ENCODE measurements at places on chromosomes 13 and 19.

- no peak for DNase-seq
Measured at GRCh38 chr19:9151367-9151766, 11.2 kb downstream of the ZNF317 start.

DNA sequence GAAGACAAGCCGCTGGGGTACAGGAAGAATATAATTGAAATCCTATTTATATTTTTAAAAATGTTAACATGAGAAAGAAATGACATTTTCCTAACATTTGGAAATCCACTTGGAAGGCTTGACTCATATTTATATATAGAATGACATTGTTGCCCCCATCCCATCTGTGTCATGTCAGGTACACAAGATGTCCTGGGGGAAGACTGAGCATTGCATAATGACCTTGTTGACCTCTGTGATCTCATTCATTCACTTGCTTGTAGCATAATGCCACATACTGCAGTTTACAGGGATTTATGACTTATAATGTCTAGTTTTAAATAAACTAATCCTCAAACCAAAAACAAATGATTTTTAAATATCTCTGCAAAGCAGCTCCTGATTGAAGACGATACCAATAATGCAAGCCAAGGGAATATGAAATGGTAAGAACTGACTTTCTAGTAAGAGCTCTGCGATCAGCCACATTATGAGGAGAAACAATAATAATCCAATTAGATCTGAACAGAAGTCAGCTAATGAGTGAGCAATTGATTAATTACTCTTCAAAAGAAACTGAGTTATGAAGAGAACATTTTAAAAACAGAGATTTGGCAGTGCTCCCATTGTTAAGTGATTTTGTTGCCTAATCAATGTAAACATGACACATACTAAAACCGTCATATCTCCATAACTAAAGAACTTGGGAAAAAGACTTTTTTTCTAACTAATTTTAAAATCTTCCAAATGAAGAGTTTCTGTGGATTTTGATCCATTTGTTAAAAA, 21.2 kb upstream of the VWA8 start:
- DNase-seq: no peak

DNA sequence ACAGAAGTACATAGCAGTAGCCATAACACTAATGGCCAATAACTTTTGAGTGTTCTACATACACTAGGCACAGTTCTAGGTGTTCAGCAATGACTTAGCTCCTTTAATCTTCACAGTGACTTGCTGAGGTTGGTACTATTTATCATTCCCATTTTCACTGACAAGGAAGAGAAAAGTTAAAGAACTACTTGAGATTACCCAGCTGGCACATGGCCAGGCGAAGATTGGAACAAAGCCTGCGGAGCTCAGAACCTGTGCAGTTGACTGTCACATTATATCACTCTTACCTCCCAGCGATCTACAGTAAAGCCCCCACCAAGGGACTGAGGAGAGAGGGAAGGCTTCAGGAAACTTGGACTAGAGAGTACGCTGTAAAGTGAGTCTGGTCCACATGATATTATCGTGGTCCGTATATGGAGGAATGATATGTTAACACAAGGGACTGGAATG, 42.4 kb upstream of the WDFY2 start:
- DNase-seq: no peak

DNA sequence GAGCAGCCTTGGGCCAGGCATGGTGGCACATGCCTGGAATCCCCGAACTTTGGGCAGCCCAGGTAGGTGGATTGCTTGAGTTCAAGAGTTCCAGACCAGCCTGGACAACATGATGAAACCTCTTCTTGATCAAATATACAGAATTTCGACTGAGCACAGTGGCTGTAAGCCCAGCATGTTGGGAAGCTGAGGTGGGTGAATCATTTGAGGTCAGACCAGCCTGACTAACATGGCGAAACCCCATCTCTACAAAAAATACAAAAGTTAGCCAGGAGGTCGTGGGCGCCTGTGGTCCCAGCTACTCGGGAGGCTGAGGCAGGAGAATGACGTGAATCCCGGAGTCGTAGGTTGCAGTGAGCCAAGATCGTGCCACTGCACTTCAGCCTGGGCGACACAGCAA, 8.0 kb upstream of the NLRP7 start:
- DNase-seq: no peak

- DNase-seq: no peak
Measured at GRCh38 chr13:81138353-81138980, 797.5 kb upstream of the SPRY2 start.

GRCh38 chr19:28168557-28168956, 1044.4 kb downstream of the UQCRFS1 start:
- DNase-seq: no peak

GRCh38 chr13:75744127-75744526, 108.0 kb downstream of the LMO7 start:
- DNase-seq: no peak

DNA sequence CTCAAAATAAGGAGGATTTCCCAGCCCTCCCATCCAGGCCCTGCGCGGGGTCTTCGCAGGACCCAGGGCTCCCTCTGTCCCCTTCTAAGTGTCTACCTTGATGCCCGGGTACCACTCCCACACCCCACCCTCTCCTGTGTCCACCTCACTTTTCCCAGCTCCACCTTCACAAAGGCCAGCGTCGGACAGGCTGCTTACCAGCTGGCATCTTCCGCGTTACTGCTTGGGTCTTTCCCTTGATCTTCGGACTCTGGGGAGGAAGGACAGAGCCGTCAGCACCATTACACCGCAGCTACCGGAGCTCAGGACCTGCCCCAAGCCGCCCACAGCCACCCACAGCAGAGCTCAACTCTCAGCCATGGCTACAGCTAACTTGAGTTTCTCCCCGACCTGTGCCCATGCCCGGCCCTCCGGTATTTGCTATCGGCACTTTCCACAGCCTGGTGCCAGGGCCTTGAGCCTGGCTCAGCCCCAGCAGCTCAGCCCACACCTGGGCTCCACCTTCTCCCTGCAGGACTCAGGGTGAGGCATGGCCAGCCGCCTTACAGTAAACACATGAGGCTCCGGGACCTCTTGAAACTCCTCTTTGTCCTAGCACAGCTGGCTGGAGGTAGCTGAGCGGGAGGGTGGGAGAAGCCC, 3.8 kb downstream of the C13orf46 start:
- DNase-seq: no peak

- no peak for DNase-seq
Measured at GRCh38 chr19:35404879-35405622, 34.2 kb downstream of the GPR42 start.

DNA sequence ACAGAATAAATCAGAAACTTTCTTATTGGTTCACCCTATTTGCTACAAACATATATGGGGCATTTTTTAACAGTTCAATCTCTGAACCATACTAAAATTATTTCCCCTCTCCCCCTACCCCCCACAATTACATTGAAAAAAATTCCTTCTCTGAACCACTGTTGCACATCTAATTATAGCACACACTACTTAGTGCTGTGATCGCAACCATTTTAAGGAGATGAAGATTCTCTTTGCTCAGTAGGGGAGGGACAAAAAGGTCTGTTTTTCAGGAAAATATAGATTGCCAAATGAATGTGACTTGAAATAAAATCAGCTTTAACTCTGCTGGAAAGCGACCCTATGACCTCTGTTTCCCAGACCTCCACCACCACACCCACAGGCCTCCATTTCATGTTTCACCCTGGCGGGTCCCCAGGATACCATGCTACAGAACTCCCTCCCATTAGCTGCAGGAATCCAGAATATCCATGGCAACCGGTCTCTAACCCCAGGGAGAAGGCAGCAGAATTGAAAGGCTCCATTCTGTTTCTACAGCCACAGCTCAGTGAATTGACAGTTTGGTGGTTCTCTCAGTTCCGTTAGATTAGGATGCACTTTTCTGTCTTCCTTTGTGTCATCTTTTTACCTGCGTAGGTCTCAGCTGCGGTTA, 286.3 kb downstream of the TBC1D4 start:
- no peak for DNase-seq

- no peak for DNase-seq
Measured at GRCh38 chr13:114025405-114025713, 51.5 kb upstream of the C13orf46 start.

DNA sequence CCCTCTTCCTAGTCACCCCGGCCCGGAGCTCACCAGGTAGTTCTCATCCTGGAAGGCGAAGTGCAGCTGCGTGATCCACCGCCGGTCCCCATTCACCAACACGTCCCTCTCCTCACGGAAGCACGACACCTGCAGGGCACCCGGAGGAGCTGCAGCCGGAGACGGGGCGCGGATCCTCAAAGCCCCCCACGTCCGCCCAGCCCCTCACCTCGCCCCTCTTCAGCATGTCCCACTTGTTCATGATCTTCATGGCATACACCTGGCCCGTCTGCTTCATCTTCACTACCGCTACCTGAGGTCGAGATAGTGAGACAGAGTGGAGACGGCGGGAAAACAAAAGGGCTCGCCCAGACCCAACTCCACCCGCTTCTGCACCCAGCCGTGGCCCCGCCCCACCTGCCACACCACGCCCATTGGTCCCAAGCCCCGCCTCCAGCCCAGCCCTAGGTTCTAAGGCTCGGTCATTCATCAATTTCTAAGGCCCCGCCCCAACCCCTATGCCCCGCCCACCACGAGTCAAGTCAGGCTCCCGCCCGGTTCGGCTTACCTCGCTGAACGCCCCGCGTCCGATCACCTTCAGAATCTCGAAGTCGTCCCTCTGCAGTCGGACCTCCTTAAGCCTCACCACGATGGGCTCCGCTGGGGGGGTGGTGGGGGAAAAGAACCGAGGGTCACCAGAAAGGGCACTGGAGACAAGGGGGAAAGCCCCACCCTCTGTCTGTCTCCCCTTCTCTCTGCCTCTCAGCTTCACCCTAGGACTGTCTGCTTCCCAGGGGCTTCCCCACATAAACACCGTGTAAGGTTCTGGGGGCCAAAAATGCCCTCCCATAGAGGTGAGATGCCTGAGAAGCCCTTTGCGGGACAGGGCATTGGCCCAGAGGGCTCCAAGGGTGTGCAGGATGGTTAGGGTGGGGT, 2.8 kb downstream of the DMPK start:
- no peak for DNase-seq

- no peak for DNase-seq
Measured at GRCh38 chr13:113443991-113444390, 9.3 kb downstream of the ADPRHL1 start.

DNA sequence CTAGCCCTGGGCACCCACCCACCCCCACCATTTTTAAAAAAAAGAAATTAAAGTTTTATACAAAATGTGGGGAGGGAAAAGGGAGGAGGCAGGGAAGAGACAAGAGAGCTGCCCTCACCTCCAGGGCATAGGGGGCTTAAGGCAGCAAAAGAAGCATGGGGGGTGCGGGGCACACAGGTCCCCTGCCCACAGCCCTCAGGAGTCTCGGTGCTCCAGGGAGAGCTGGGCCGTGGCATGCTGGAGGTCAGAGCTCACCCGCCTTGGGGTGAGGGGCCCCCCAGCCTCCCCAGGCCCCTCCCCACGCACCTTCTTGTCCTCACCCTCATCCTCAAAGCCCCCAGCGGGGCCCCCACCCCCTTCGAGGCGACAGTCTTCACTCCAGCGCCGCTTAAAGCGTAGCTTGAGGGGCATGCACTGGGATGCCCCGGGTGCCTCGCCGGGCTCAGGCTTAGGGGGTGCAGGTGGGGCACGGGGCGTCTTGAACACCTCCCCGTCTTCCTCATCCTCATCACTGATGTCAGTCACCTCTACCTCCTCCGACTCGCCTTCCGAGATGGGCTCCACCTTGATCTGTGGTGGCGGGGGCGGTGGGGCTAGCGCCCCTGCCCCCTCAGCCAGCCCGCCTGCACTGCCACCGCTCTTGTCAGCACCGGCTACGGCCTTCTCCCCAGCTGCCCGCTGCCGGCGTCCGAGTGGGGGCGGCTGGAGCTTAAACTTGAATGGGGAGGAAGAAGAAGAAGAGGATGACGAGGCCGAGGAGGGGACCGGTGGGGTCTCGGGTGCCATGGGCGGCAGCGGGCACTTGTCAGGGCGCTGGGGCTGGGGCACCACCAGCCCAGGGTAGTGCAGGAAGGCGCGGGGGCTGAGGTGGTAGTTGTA, 6.1 kb upstream of the GSK3A start:
- DNase-seq: no peak

- DNase-seq: no peak
Measured at GRCh38 chr13:48192411-48192935, 40.5 kb upstream of the ITM2B start.

DNA sequence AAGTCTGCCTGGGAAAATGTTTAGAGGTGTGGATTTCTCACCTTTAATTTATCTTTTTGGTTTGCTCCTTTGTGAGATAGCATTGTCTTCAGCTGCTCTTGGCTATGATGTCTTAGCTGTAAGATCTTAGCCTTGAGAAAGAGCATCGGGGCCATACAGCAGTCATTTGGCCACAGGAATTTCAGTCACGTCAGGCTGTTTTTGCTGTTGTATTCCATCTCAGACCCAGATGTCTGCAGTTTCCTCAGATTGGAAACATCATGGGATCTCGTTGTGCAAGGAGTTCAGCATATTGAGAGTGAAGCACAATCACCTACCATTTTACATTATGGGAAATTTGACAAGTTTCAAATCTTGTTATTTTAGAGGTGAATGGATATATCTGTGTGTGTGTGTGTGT, 89.3 kb upstream of the C1QTNF9B start:
- DNase-seq: no peak

DNA sequence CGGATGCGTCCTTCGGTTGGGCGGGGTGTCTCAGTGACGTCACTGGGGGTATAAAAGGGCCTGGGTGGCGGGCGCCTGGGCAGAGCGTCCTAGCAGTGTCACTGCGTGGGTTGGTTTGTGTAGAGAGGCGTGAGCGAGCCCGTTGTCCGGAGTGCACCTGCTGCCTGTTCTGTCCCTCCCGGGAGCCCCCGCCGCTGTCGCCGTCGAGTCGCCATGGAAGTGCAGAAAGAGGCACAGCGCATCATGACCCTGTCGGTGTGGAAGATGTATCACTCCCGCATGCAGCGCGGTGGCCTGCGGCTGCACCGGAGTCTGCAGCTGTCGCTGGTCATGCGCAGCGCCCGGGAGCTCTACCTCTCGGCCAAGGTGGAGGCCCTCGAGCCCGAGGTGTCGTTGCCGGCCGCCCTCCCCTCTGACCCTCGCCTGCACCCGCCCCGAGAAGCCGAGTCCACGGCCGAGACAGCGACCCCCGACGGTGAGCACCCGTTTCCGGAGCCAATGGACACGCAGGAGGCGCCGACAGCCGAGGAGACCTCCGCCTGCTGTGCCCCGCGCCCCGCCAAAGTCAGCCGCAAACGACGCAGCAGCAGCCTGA, 2.9 kb downstream of the IER2 start:
- peak; percentile 73 for DNase-seq

DNA sequence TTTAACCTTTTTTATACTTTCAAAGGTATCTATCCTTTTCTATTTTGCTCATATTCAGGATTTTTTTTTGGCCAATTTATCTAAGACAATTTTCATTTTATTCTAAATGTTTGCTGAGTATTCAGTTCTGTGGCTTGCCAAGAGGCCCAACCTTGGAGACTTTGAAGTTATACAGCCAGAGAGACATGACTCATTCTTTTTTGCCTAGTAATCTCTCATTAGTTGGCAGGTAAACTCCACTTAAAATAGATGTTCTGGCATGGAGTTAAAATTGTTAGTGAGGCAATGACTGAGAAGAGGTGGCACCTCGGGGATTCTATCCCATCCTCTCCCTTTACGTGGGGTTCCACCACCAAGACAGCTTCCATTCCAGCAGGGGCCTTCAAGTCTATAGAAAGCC, 213.8 kb downstream of the KCTD12 start:
- no peak for DNase-seq

GRCh38 chr13:43000676-43001075, 8.6 kb upstream of the EPSTI1 start:
- DNase-seq: no peak
